ENCODE measurements at places on chromosomes 4 and X.

DNA sequence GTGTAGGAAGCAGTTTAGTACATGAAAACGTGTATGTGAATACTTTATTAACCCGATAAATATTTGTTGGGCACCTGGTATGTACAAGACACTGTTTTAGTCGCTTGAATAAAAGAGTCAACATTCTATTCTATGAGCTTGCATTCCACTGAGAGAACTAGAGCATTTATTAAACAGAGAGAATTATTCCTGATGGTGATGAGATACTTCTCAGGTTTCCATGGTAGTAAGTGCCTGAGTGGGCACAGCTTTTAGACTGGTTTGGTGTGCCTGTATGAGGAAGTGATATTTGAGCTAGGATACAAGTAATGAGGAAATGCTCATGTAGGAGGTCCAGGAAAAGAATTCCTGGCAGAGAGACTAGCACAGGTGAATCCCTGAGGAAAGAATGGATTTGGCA, 94.2 kb downstream of the ATP10D start:
- no peak for DNase-seq

DNA sequence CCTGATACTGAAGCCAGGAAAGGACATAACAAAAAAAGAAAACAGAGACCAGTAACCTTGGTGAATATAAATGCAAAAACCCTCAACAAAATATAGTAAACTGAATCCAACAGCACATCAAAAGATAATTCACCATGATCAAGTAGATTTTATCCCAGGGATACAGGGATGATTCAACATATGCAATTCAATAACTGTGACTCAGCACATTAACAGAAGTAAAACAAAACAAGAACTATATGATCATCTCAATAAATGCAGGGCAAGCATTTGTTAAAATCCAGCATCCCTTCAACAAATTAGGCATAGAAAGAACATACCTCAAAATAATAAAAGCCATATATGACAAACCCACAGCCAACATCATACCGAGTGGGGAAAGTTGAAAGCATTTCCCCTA, 112.0 kb downstream of the HHIP start:
- no peak for DNase-seq

DNA sequence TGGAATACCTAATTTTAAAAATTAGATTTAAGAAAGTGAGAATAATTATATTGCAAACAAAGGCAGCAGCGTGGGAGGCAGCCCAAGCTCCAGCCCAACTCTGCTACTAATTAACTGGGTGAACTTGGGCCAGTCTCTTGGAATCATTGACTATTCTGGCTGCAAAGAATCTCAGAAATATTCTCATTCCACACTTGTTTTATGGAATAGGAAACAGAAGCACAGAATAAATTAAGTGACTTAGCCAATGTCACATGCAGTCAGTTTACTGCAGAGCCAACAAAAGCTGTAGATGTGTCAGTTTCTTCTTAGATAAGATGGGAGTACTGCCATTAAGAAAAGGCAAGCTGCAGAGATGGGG, 132.6 kb upstream of the FAM9B start:
- DNase-seq = no peak

DNA sequence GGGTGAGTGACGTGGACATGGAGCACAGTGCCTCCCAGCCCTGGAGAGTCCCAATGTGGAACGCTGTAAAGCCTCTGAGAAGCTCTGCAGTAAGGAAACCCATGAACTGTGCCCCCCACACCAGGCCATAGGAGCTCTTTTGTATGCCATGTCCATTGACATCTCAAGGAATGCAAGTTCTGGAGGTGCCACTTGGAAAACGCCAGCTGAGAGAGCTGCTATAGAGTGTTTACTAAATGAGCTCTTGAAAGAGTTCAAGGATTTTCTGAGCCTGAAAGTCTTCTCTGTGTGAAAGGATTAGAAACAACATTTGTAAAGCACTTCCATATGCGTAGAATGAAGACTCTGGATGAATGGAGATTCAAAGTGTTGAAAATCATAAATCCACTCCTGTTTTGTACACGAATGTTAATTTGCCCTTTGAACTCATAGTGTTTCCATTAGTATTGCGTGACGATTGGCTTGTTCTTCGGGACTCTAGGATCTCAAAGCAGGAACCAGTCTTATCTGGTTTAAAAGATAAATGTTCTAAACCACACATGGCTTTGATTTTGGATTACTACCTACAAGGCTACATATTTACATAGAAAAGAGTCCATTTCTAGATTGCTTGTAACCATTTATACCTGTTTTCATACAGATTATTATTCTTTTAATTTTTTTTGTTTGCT, 41.8 kb upstream of the STOX2 start:
- no peak for DNase-seq

GRCh38 chrX:132624466-132624865, 135.6 kb upstream of the MBNL3 start:
- DNase-seq = no peak

GRCh38 chr4:104017213-104017612, 297.4 kb upstream of the TACR3 start:
- no peak for DNase-seq

DNA sequence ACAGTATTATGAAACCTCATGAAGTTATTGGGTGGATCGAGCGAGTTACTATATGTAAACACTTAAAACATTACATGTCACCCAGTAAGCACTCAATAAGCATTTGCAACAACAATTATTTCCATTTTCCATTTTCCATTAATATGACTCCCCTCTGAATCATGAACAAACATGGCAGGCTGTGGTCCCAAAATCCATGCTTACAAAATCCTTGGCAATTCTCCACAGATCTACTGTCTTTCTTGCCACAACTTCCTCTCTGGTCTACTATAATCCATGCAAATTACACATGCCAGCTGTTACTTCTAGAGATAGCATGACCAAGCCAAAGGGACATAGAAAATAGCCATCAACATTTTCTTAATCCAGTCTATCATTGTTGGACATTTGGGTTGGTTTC, 22.0 kb downstream of the ASB11 start:
- no peak for DNase-seq

GRCh38 chr4:111499291-111499690, 646.0 kb upstream of the FAM241A start:
- DNase-seq = no peak

GRCh38 chr4:16227462-16227868, 1.2 kb upstream of the TAPT1 start:
- DNase-seq = peak; percentile 33

DNA sequence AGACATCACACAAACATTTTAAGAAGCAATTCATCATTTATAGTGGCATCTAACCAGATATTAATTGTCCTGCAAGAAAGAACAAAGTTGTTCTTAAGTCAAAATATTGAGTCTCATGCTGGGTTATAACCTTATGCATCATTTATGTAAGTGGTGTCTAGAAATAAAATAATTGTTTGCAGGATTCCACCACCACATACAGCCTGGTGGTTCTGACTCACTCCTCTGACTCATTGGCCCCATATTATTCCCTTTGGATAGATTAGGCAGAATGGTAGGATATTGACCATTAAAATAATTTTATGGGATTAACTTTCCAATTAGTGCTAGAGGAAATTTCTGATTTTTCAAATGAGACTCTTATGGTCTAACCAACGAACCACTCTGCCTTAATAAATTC, 384.5 kb downstream of the GRXCR1 start:
- DNase-seq = no peak

DNA sequence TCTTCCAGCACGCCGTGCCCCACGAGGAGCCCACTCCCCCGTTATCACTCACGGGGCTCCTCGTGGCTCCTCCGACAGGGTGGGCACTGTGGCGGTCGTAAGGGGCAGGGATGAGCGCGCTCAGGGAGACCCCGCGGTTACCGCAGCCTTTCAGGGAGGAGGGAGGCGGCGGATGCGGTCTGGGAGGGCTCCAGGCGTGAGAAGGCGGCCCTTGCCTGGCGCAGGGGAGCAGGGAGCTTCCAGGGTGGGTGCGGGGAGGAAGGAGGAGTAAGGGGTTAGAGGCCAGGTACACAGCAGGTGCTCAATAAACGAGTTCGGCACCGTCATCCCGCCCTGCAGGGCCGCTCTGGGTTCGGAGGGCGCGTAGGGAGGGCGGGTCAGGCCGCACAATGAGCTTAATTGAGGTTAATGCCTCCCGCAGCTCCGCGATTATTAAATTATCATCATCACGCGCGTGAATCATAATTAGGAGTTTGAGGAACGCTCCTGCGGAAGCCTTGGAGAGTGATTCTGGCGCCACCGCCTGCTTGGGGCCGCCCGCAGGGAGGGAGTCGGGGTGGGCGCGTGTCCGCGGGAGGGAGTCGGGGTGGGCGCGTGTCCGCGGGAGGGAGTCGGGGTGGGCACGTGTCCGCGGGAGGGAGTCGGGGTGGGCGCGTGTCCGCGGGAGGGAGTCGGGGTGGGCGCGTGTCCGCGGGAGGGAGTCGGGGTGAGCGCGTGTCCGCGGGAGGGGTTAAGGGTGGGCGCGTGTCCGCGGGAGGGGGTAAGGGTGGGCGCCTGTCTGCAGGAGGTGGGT, 7.6 kb upstream of the NKX1-1 start:
- DNase-seq = no peak

DNA sequence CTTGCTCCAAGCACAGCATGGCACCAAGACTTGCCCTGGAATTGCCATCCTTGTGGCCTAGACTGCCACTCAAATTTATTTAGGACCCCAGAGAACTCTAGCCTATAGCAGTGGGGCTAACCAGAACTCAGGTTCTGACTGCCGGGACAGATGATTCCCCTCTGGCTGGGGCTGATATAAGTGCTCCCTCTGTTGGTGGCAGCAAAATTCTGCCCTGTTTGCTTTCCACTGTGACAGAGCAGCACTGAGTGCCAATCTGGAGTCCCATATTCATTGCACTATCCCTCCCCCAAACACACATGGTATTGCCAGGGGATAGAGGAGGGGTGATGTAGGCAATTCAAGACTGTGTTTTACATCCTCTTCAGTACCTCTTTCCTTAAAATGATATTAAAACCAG, 1081.9 kb downstream of the FAT4 start:
- no peak for DNase-seq

DNA sequence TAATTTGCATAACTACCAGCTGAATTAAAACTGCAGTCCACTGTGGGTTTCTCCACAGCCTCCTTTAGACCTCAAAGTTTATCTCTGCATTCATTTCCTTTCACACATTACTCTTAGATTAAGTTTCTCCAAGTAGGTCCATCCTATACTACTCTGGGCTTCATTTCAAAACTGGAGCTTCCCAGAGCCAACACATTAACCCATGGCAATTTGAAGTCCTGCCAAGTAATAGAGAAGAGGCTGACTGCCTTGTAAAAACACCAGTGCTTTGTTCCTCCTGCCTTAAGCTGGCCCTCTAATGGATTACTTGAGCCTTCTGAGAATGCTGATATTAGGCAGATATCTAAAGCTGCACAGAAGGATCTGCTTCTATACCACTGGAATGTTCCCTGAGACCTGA, 997.2 kb upstream of the SLIT2 start:
- no peak for DNase-seq

- DNase-seq = no peak
Observed at GRCh38 chr4:102598086-102598761, 97.1 kb downstream of the NFKB1 start.

DNA sequence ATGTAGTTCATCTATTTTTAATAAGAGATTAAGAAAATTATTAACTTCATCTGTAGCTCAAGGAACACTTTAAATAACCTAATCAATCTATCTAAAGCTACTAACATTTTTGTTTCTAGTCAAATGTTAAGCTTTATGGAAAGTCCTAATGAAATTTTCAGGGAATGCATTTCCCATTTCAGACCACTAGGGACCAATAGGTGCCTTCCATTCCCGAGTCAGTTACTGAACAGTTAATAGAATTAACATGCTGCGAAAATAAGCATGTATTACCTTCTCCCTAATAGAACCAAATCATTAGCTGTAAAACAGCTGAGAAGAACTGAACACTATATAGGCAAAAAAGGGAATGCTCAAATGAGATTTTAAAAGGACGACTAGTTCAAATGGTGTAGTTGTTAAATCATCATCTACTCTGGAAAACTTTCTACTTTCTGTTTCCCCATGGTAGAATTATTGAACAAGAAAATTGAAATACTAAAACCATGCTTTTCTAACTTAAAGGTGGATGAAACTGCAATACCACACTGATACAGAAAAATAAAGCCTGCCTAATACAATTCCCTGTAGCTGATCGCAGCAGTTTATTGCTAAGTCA, 22.5 kb downstream of the STX18 start:
- no peak for DNase-seq

GRCh38 chr4:143336781-143337599, at the start of gene GAB1:
Gene GAB1, plus strand, starts transcription at chr4:143336876. Its CDS starts 313 bp downstream, at chr4:143337189.
- peak; percentile 90 for DNase-seq

GRCh38 chr4:15410750-15411149, 17.1 kb upstream of the C1QTNF7 start:
- no peak for DNase-seq

DNA sequence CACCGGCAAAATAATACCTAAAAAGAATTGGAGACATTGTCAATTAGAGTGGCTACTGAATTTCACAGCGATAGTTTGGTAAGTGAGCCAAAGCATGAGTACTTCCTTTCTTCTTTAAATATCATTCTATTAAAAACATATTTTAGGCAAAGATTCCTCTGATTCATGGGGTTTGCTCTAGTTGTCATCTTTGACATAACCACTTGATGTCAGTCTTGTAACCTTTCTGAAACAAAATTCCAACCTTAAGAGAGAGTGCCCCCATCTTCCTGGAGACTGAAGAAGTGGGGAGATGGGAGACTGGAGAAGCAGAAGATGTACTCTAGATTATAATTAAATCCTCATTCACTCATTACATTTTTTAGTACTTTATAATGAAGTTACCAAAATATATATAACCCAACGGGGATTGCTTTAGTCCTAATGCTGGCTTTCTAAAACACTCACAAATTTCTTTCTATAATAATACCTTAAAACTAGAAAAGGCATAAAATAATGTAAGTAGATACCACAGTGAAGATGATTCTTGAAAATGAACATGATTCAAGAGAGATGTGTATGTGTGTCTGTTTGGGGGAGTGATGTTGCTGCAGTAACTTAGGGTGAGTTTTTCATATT, 96.4 kb downstream of the EMCN start:
- no peak for DNase-seq

GRCh38 chr4:39626261-39626660, 12.4 kb downstream of the SMIM14 start:
- no peak for DNase-seq

- no peak for DNase-seq
Observed at GRCh38 chr4:787561-787981, 38.4 kb downstream of the CPLX1 start.

GRCh38 chrX:69131886-69132285, 33.4 kb downstream of the PJA1 start:
- no peak for DNase-seq

- DNase-seq = no peak
Observed at GRCh38 chr4:125938541-125938940, 623.8 kb downstream of the FAT4 start.

All from head of caudate nucleus (tissue), 42 donors.